ENCODE measurements at places on chromosomes 1 and 21.

DNA sequence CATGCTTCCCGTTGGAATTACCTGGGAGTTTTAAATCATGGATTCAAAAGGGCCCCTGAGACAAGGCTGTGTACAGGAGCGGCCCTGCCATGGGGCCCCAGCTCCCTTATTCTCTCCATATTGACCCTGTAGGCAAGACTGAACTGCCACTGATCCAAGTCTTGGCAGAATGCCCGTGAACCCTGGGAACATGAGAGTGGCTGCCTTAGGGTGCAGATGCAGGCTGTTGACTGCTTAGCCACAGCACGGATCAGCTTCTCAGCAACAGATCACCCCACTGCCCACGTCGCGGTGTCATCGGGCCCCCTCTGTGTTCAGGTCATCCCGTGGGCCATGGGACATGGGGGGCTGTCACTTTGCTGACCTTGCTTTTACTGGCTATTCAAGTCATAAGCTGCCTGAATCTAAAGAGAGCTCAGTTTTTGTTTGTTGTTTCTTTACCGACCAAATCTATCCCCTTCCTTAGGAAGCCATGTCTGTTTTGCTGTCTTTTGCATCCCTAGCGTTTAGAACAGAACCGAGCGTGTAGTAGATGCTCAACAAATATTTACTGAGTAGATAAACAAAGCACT, 83.4 kb downstream of the MATN1 start:
- no peak for DNase-seq

GRCh38 chr1:21926814-21927532, 10.1 kb downstream of the HSPG2 start:
- no peak for DNase-seq

DNA sequence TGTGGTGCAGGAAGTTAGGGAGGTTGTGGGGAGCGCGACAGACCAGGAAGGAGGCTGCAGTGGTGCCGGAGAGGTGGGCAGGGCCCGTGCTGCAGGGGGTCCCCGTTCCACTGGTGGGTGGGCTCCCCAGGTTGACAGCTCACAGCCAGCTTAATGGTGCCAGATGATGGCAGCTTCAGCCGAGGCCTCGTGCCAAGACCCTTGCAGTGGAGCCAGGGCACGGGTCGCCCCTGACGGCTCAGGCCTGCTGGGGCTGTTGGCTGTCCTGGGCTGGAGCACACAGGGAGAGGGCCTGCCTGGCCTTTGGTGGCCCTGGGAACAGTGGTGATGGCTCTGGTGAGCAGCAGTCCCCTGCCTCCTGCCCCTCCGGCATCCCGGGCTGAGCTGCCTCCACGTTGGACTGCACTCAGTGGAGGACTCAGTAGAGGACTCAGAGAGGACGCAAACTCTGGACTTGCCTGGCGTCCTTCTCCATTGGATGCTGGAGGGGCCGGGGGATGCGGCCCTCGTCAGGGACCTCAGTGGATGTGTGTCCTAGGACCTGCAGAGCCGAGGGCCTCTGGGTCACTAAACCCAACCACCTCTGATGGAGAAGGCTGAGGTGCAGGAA, 46.8 kb upstream of the CCDC27 start:
- no peak for DNase-seq

DNA sequence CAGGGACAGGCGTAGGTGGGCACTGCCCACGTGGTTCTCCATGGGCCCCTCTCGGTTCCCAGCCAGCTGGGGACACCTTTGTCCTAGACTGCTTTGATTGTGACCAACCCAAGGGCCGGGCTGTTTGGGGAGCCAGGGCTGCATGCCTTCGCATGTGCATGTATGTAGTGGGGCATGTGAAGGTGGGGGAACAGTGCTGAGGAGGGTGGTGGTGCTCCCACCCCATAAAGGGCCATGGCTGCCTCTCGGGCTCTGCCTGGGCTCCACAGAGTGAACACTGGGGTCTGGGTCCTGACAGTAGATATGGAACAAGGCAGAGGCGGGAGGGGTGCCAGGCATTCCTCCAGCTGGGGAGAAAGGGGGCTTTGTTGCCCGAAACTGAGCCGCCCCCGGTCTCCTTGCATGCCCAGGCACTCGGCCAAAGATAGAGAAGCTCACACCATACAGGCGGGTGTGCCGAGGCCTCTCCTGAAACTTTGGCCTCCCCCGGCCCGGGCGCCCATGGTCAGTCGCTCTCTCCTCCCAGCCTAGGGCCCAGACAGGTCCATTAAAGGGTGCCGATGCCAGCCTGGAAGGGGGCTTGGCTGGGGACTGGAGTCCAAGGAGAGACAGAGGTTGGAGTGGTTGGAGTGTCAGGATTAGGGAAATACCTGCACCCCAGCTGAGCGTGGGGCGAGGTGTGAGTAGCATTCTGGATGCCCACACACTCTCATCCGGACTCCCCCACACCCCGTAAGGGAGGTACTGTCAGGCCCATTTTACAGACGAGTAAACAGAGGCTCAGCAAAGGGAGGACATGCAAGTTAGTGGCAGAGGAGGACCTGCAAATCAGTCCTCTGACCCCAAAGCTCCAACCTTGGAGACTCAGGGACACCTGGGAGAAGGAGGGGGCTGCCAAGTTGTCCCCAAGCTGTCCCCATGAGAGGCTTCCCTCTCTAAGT, 41.1 kb downstream of the EPHA2 start:
- DNase-seq = no peak

DNA sequence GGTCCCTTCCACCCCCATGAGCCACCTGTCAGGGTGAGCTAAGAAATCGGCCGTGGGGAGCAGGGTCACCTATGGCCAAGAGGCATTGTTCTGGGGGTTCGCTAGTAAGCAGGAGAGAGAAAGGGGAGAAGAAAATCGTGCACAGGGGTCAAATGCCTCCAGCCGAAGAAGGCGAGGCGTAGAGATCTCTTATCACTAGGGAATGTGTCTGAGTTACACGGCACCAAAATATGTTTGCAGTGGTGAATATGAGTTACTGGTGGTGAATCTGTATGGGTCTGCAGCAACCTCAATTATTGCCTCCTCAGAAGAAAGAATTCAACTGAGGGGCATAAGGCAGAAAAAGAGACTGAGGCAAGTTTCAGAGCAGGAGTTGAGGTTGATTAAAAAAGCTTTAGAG, 54.2 kb upstream of the RABGAP1L start:
- no peak for DNase-seq

- DNase-seq = no peak
Measured at GRCh38 chr1:206808615-206809014, 36.3 kb upstream of the IL10 start.

GRCh38 chr1:39205102-39205780, 746 bp downstream of the MACF1 start:
- no peak for DNase-seq

- DNase-seq = no peak
Measured at GRCh38 chr1:145995148-145995881, 1.1 kb downstream of the TXNIP start.

DNA sequence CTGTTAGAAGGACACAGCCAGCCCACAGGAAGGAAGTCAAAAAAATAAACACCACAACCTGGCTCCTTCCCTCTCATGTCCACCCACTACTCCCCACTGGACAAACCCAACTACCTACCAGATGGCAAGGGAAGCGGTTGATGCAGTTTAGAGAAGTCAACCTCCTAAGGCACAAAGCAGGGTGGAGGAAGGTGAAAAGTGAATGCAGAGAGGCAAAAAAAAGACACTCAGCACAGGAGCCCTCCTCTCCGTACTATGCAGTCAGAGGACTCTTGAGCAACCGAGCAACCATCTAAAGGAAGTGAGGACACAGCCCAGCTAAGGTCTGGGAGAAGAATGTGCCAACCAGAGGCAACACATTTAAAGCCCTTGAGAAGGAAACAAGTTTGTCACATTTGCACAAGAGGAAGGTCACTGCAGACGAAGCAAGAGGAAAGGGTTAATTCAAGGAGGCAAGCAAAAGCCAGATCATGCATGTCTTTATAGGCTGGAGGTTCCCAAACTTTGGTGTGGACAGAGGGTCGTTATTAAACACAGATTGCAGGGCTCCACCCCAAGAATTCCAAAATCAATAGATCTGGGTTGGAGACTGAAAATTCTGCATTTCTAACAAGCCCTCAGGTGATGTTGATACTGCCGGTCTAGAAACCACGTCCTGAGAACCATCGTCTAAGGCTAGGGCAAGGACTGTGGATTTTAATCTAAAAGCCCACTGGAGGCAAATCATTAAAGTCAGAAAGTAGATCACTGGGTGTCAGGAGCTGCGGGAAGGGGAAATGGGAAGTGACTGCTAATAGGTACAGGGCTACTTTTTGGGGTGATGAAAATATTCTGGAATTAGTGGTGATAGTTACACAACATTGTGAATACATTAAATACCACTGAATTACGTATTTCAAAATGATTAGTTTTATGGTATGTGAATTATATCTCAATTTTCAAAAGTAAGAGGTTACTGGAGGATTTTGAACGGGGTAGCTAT, 19.7 kb downstream of the TP53BP2 start:
- no peak for DNase-seq

DNA sequence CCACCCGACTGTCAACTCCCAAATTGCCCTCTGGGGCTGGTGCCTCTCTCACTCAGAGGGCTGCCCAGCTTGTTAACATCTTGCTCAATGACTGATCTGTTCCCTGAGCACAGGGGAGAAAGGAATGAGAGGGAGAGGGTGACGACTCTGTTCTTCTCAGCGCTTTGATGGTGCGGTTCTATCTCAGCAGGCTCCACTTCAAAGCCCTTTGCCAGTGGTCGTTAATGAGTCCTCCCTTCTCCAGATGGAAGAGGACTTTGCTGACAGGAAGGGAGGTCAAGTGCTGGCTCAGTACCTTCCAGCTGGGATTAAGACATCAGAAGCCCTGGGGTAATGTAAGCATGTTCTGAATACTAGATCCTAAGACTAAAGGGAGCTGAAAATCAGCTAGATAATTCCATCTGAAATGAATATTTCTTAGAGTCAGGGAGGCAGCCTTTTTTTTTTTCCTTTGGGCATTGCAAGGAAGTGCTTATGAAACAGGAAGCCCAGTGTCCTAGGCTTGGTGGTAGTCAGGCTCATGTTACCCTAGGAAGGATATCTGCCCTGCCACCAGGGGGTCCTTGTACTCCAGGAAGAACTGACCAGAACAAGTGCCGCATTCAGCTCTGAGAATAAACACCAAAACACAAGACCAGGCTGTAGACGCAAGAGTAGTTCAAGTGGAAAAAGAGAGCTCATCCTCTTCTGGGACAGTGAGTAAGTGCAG, 4.7 kb downstream of the FMOD start:
- DNase-seq = no peak
